ENCODE measurements at places on chromosomes 5 and 9.
A peak's percentile ranks its signal among the peaks of the same experiment; 100 is the strongest.

GRCh38 chr9:122087406-122088200 lies 5.5 kb downstream of the TTLL11 start:
- DNase-seq = no peak

DNA sequence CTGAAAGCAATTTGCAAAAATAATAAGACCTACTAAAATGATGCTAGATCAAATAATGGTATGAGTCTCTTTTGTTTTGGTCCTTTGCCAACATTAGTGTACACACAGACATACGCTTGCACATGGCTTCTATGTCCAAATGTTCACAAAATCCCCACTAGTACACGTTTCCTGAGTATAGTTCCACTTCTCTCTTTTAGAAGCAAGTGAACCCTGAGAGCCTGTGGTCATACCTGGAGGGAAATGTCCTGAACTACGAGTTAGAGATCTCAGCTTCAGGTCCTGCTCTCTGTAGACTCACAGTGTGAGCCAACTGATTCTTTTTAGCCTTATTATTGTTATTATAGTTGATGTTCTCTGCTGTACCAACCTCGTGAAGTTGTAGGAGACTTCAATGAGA lies 47.3 kb upstream of the ACTBL2 start:
- no peak for DNase-seq

DNA sequence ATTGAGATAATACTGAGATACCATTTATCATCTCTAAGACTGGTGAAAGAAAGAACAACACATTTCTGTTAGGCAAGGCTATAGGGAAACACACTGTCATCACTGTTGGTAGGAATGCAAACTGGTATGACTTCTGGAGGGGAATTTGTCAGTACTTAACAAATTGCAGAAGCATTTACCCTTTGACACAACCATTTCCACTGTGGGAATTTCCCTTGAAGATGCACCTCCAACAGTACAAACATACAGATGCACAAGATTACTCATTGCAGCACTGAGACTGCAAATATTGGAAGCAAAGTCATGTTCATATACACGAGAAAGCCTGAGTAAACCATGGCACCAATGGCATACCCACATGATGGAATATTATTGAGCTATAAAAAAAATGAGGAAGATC lies 17.6 kb downstream of the GM2A start:
- peak; percentile 63 for DNase-seq

DNA sequence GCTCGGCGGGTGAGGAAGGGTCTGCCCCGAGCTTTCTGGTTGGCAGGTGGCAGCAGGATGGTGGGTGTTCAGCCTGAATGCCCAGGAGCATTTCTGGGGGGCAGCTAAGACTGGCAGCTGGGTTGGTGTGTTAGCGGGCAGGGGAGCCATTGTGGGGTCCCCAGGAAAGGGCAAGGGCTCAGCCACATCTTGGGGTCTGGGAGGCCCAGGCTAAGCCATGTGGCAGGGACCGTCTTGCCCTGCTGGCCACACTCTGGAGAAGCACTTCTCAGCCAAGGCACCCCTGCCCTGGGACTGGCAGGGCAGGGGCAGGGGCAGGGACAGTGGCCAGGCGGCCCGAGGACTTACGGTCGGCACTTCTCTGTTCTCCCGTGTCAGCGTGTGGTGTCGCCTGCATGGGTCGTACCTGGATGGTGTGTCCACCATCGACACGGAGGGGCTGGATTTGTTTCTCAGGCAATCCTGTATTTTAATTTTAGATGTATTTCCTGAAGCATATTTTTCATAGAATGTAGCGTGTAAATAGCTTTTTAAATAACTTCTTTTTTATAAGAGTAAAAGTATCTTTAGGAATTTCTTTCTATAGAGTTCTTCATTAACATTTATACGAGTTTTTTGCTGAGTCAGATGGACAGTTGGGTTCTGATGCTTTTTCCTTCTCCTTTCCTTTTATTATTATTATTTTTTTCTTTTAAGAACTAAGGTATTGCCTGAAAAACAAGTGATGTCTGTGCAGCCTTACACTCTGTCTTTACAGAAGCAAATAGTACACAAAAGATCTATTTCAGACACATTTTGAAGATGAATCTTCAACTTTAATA lies 102.0 kb downstream of the PHF2 start:
- DNase-seq = no peak

GRCh38 chr5:104198156-104198555 lies 635.6 kb upstream of the NUDT12 start:
- DNase-seq = no peak

DNA sequence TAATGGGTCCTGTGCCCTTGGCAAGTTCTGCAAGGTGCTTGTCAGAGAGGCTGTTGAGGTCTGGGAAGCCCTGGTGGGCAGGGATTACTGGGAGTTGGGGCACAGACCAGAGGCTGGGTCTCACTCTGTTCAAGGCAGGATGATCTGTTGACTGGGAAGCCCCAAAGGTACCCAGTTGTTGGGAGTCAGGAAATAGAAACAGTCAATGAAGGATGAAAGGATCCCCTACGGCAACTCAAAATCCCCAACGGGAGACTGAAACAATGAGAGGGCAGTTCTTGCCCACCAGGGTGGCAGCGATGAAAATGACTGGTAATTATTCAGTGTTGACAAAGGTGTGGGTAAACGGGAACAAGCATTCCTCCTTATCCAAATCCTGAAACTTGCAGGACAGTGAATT lies 31.2 kb downstream of the BNIP1 start:
- DNase-seq = no peak

- peak; percentile 17 for DNase-seq
Measured at GRCh38 chr5:146825033-146825432, 53.5 kb downstream of the PPP2R2B start.

- no peak for DNase-seq
Measured at GRCh38 chr9:71858812-71859211, 52.2 kb downstream of the ABHD17B start.

GRCh38 chr5:115514220-115514619 lies 30.4 kb downstream of the FEM1C start:
- no peak for DNase-seq

- peak; percentile 89 for DNase-seq
Measured at GRCh38 chr5:37722236-37723161, 117.3 kb downstream of the GDNF start.

- peak; percentile 48 for DNase-seq
Measured at GRCh38 chr5:130652176-130652575, 512.9 kb downstream of the HINT1 start.

GRCh38 chr9:81827616-81828296 lies 100.5 kb upstream of the SPATA31D4 start:
- no peak for DNase-seq

- no peak for DNase-seq
Measured at GRCh38 chr5:172452398-172453205, 1.7 kb downstream of the SH3PXD2B start.

DNA sequence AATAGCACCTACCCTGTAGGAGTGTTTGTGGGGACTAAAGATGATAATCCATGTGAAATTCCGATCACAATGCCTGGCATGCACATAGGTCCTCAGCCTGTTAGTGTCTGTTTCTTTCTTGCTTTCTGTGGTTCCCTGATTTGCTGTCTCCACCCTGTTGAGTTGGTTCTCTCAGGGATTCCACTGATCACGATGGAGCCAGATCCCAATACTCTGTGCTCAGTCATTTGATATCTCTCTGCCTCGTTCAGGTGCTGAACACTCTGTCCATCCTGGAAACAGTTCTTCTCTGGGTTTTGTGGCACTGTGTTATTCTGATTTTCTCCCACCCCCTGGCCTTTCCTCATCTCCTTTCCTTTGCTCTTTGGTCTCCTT lies 60.8 kb downstream of the ARHGAP26 start:
- DNase-seq = no peak

- no peak for DNase-seq
Measured at GRCh38 chr5:173014671-173015070, 31.1 kb downstream of the ATP6V0E1 start.
